ENCODE measurements at places on chromosomes 13 and 19.

DNA sequence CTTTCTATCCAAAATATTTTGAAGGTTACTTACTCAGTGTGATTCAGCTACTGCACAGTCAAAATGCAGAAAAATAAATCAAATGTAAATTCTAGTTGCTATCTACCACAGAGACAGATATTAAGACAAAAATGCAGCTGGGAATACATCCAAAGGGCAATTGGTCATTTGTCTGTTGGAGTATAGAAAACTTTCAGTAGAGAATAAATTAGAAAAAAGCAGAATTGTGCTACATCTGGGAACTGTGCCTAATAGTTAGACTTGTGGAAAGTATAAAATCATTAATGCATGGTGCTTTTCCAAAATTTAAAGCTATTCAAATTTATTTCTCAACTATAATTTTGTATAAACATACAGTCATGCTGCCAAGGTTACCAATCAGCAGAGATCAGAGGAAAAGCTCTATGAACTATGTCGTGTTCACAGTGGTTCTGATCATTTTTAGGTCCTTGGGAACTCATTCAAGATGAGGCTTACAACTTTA, 1635.8 kb downstream of the PCDH9 start:
- no peak for DNase-seq

- no peak for DNase-seq
Measured at GRCh38 chr13:98345107-98345935, 168.3 kb upstream of the RNF113B start.

- peak; percentile 65 for DNase-seq
Measured at GRCh38 chr13:110126391-110126961, 180.5 kb downstream of the COL4A1 start.

GRCh38 chr13:27853861-27854260, 61.6 kb downstream of the GSX1 start:
- DNase-seq = no peak

GRCh38 chr19:16380943-16381755, 56.5 kb downstream of the KLF2 start:
- no peak for DNase-seq

DNA sequence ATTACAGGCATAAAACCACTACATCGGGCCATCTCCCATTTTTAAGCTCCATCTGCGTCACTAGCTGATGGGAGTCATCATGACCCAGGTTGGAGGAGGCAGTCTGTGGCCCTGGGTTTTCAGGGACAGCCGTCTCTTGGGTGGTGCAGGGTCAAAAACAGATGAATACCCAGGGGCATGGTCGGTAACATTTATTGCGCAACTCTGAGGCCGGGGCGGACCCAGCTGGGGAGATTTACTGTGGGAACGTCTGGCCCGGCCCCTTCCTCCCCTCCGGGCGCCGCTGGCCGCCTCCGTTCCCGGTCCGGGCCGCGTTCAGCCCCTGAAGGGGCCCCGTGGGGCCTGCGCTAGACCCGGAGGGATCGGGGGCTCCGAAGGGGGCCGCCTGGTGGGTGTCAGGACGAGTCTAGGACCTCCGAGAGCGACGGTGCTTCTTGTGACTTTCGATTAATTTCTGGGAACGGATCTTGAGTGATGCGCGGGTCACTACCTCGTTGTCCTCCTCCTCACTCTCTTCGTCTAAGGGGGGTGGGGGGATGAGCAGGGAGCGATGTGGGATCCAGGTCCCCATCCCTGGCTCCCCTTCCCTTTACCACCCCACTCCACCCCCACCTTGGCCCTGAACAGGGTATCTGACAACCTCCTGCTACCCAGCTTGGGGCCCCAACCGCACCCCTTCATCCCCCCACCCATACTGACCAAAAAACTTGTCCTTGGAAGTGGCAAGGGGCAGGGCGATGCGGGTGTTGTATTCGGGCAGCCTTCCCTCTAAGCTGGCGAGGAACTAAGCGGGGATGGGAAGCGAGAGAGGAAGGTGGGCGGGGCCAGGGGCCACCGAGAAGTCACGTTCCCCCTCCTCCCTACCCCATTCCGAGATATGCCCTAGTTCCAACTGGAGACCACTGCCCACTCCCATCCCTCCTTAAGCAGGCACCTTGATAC, 1.6 kb upstream of the RGL3 start:
- DNase-seq = no peak

- no peak for DNase-seq
Measured at GRCh38 chr19:10815007-10815536, 20.9 kb downstream of the TMED1 start.

GRCh38 chr13:37889102-37889501, 19.5 kb upstream of the TRPC4 start:
- no peak for DNase-seq

- DNase-seq = no peak
Measured at GRCh38 chr19:45581576-45581975, 3.0 kb downstream of the OPA3 start.

GRCh38 chr13:71144883-71145282, 722.1 kb downstream of the DACH1 start:
- DNase-seq = no peak

DNA sequence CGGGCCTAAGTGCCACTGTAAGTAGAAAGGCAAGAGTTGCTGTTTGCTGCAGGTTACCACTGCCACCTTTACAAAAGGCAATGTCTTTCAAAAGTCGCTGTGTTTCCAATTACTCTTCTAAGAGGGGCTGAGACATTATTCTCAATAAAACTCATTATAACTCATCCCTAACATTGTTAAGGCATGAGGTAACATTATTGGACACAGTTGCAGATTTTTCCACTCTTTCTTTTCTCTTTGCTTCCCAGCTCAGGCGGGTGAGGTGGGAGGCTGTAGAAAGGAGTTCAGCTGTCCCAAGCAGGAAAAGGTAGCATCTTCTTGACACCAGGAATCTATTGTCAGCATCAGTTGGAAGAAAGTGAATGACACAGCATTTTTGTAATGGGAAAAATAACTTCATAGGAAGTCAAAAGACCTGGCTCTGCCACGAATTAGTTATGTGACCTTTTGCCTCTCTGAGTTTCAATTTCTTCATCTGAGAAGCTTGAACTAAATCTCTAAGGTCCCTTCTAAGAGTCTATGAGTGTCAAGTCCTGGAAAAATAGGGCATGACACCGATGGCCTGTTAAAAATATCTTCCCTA, 2.1 kb upstream of the UBL3 start:
- no peak for DNase-seq

- DNase-seq = no peak
Measured at GRCh38 chr19:50486823-50487515, 10.3 kb upstream of the GARIN5A start.

- DNase-seq = no peak
Measured at GRCh38 chr13:80590551-80590950, 249.6 kb upstream of the SPRY2 start.

GRCh38 chr13:106612688-106613087, 44.8 kb upstream of the ARGLU1 start:
- DNase-seq = no peak

- DNase-seq = no peak
Measured at GRCh38 chr19:46411925-46412649, 1.3 kb downstream of the CCDC8 start.

DNA sequence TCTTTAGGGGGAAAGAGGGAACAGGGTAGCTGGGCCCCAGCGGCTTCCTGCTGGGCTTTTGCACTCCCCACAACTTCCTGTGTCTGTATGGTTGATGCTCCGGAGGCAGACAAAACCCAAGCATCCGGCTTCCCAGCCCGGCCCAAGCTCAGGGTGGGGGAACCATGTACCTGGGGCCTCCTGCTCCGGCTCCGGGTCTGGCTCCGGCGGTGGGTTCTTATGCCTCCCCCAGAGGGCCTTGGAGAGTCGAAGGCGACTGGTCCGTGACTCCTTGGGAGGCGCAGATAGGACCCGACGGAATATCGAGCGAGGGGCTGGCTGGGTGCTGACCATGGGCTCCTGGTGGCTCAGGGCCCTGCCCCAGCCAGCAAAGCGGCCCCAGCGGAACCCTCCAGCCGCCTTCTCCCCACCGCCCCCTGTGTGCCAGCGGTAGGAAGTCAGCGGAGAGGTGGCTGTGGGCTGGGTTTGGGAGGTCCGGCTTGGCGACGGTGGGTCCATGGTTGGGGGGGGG, 428 bp downstream of the RASAL3 start:
- no peak for DNase-seq

- no peak for DNase-seq
Measured at GRCh38 chr19:15318241-15318691, 14.1 kb downstream of the BRD4 start.

DNA sequence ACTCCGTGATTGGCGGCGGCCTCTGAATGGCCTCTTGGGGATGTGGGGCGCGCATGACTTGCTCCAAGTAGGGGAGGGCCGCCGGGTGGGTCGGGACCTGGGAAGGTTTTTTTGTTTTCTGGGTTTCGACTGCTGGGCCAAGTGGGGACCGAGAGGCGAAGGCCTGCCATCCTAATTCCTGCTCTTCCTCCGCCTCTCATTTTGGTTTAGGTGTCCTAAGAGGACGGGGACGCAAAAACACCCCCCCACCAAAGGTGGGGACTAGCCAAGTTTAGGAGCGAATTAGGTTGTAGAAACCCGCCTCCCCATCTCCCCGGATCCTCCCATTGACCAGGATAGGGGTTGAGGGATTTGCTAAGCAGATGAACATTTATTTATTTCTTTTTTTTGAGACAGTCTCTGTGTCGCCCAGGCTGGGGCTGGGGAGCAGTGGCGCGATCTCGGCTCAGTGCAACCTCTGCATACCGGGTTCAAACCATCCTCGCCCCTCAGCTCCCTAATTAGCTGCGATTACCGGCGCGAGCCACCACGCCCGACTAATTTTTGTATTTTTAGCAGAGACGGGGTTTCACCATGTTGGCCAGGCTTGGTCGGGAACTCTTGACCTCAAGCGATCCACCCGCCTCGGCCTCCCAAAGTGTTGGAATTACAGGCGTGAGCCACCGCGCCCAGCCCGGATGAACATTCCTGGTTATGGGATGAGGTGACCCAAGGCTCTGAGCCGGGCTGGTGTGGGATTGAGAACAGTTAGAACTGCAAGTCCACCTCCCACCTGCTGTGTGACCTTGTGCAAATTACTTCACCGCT, 838 bp downstream of the PPP2R1A start:
- no peak for DNase-seq

GRCh38 chr19:9966448-9966847, 30.1 kb upstream of the OLFM2 start:
- no peak for DNase-seq

- DNase-seq = no peak
Measured at GRCh38 chr19:19276386-19276785, 3.3 kb upstream of the TM6SF2 start.

DNA sequence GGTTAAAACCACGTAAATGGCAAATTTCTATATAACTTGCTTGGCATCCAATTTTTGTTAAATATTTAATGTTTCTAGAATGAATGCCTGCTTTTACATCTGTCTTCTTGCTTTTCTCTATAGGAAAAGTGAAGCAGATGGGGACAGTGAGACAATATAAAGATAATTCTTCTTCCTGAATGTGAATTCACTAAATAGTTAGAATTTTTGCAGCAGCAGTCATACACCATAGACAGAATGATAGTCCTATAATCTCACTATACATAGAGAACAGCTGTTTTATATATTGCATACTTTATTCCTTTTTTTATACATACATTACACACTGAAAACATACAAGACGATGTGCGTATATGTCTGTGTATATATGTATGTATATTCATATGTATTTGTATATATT, 1127.3 kb downstream of the PCDH9 start:
- no peak for DNase-seq

- no peak for DNase-seq
Measured at GRCh38 chr19:13803038-13803437, 7.8 kb downstream of the ZSWIM4 start.

DNA sequence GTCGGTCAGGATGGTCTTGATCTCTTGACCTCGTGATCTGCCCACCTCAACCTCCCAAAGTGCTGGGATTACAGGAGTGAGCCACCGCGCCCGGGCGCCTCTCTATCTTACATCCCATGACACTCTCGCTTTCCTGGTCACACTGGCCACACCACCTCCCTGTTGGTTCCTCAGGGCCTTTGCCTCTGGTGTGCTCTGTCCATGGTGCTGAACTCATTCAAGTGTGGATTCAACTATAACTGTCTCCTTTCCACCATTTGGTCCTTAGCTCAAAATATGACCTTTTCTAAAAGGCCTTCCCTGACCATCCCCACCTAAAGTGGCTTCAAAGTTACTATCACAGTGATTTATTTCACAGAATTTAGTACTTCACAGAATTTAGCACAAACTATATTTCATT, 3.7 kb upstream of the SMIM17 start:
- no peak for DNase-seq

DNA sequence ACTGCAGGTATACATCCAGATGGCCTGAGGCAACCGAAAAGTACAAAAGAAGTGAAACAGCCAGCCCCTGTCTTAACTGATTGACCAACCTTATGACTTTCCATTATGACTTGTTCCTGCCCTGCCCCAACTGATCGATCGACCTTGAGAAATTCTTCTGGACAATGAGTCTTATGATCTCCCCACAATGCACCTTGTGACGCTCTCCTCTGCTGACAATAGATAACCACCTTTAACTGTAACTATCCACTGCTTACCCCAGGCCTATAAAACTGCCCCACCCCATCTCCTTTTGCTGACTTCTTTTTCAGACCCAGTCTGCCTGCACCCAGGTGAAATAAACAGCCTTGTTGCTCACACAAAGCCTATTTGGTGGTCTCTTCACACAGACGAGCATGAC, 11.2 kb downstream of the ZNF83 start:
- no peak for DNase-seq

DNA sequence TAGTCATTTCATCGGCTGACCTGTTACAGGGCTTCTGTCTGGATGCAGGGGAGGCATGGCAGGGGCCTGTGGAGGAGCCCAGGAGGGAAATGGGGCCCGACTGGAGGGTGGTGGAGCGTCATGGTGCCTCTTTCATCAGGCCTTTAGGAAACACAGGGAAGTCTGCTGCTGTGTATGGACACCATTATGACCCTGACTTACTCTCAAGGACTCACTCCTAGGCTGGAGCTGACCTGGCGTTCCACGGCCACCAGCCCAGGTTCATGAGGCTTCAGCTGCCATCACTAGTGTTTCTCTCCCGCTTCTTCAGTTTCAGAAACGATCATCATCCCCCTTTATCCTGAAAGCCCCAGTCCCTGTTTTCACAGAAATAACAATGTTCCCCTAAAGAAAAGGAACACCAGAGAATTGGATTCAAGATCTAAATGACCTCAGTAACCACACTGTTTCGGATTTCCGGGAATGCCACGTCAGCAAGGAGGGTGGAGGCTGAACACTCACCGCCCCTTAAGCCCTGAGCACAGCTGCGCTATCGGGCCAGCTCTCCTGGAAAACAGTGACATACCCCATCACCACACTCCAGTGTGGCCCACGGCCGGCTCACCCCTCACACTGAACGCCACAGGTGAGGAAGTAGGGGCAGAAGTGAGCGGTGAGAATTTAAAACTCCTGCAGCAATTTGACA, 67.6 kb downstream of the SOX1 start:
- DNase-seq = no peak

DNA sequence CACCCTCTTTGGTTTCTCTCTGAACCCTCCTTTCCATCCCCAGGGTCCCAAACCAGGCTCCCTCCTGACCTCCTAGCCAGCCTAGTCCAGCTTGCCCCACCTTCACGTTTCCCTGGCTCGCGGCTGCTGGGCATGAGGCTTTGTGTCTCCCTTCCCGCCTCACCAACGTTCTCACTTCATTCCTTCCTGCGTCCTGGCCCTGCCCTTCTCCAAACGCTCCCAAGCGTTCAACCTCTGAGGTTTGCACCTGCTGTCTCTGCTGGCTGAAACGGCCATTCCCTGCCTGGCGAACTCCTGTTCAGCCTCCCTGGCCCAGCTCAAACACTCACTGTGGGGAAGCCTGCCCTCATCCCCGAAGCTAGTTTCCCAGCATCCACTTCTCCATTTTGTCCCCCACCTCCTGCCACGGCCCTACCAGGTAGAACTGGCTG, 12.4 kb downstream of the EPS8L1 start:
- no peak for DNase-seq

Measured in substantia nigra (tissue), 51 donors.